GM23248 (cell line): ENCODE measurements at places on chromosomes 12 and 14. TPM values are rescaled to one million over a fixed set of nuclear protein-coding genes. Genes with fewer than 3 reads are reported as not detected.

DNA sequence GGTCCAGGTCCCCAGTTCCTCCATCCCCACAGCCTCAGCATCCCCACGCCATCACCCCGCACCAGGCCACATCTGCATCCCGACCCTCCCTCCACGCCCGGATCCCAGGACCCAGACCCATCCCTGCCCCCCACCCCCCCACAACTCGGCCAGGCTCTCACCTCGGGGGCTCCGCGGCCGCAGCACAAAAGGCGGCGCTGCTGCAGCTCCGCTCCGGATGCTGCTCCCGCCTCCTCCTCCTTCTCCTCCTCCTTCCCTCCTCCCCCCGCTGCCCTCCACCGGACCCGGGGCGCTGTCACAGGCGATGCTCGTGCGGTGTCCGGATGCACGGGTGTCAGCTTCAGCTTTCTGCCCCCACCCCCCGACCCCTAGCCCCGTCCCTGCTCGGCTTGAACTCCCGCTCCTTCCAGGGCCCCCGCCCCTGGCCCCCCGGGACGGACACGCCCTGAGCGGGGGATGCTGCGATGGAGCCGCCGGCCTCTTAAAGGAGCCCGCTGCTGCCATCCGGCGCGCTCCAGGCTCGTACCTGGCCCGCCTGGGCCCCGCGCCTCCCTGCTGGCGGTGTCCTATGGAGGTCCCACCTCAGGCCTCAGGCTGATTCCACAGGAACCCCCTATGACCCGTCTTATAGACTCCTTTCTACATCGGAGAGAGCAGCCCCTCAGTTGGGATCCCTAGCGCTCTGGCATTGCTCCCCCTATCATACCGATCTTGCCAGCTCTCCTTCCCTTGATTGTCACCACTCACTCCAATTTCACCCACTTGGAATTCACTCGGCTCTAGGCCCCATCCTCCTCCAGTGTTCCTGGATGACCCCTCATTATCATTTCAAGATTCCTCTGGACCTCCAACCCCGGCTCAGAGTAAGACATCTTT lies at the start of gene MAP3K12:
MAP3K12 (minus strand) TSS at position 193 of the 876 bp plus-strand sequence. CDS start 12,067 bp downstream, outside the sequence.
- peak within 1 kb of the TSS; percentile 81 for H3K4me3 ChIP-seq
- no peaks in the 10 kb centered on the region for H3K27me3 ChIP-seq
- H3K27ac ChIP-seq, result peak within 1 kb of the TSS; percentile 99
- H3K4me1 ChIP-seq, result peaks cover 33% of the 10 kb centered on the region
- DNase-seq, result peak; percentile 85

GRCh38 chr14:75960231-75960630 lies 21.6 kb downstream of the TGFB3 start:
- no peak overlapping the region for H3K4me3 ChIP-seq
- H3K27ac ChIP-seq, result no peak overlapping the region
- H3K36me3 ChIP-seq, result no peaks in the 10 kb centered on the region
- no peaks in the 10 kb centered on the region for H3K27me3 ChIP-seq

- 0 out of 2 replicates have a peak overlapping the region, but pooled peaks have one; percentile 13 for H3K27ac ChIP-seq
- no peak overlapping the region for H3K4me3 ChIP-seq
- H3K36me3 ChIP-seq, result no peaks in the 10 kb centered on the region
- H3K4me1 ChIP-seq, result peaks cover 6% of the 10 kb centered on the region
- DNase-seq, result peak; percentile 90
Observed at GRCh38 chr14:67934087-67934486, 114.5 kb downstream of the RAD51B start.

CCDC38 gene
- total RNA-seq, result under 0.01 TPM in 1 of 2 replicates, not detected in the other

IGF1 gene
- 1.4 and 2.9 TPM in 2 replicates for total RNA-seq
